ENCODE measurements at places on chromosomes 11 and 22.

DNA sequence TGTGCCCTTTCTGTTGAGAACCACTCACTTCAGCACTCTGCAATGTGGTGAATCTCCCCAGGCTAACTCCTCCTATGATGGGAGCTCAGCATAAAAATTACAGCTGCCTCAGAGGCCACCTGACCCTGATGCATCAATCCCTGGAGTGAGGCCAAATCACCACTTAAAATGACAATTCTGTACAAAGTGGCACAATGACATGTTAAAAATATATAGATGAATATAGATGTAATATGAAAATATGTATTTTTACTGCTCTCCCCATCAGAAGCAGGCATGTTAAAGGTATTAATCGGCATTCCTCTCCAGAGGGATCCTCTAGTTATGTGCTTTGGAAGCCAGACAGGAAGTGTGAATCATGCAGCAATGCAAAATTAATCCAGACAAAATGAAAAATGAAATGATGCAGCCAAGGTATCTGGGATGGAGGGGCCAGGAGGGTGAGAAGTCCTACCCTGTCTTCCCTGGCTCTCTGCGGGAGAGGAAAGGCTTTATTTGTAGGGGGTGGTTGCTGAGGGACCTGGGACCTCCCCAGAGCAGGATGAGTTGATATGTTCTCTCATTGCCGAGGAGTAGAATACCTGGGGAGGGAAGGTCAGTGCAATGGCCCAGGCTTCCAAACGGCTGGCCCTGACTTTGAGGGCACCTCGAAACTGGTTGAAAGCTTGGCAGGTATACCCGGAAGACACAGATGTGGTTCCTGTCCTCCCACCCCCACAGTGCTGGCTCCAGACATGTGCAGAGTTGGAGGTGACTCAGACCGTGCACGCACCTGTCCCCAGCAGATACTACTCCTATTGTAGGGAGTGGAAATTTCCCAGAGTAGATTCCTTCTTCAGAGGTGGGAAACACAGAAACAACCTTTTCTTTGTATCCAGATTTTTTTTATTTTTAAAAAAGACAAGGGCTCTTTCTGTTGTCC lies 347.9 kb upstream of the NCAM1 start:
- no peak for DNase-seq

- DNase-seq: no peak
Observed at GRCh38 chr11:882596-882995, 28.0 kb downstream of the CHID1 start.

DNA sequence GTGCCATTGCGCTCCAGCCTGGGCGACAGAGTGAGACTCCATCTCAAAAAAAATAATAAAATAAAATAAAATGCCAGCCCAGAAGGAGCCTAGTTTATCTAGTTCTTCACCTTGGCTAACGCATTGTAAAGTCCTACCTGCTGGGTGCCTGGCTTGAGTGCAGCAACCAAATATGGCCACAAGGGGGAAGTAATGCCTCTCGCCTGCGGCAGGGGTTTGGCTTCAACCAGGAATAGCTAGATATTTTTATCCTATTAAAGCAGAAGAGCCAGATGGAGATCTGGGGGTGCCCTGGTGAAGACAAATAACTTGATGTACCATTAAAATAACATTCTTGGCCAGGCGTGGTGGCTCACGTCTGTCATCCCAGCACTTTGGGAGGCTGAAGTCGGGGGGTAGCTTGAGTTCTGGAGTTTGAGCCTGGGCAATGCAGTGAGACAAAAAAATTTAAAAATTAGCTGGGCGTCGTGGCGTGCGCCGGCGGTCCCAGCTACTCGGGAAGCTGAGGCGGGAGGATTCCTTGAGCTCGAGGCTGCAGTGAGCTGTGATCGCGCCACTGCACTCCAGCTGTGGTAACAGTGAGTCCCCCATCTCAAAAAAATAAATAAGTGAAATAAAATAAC lies 20.6 kb upstream of the PLEKHB1 start:
- peak; percentile 81 for DNase-seq

DNA sequence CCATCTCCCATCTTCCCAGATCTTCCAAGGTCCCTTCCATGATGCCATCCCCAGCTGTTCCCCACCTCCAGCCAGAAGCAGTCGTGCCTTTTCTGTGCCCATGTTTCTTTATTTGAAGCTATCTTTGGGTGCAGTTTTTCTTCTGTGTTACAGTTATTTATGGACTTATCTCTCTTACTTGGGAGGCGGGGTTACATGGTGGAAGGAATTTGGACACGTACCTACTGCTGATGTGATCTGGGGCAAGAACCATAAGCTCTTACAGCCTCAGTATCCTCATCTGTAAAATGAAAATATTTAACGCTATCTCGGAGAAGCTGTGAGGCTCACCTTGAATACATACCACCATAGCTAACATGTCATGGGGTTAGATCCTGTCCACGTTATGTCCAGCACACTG lies 98.9 kb downstream of the ZBTB16 start:
- DNase-seq: peak; percentile 1

- DNase-seq: no peak
Observed at GRCh38 chr11:36492724-36493304, 17.3 kb downstream of the TRAF6 start.

- no peak for DNase-seq
Observed at GRCh38 chr11:100575860-100576717, 111.0 kb upstream of the ARHGAP42 start.

- no peak for DNase-seq
Observed at GRCh38 chr11:88171982-88172381, 3.3 kb downstream of the RAB38 start.

GRCh38 chr11:3086671-3087150 lies 29.5 kb upstream of the CARS1 start:
- DNase-seq: no peak

- DNase-seq: no peak
Observed at GRCh38 chr11:65157336-65157735, 12.7 kb upstream of the SPDYC start.

DNA sequence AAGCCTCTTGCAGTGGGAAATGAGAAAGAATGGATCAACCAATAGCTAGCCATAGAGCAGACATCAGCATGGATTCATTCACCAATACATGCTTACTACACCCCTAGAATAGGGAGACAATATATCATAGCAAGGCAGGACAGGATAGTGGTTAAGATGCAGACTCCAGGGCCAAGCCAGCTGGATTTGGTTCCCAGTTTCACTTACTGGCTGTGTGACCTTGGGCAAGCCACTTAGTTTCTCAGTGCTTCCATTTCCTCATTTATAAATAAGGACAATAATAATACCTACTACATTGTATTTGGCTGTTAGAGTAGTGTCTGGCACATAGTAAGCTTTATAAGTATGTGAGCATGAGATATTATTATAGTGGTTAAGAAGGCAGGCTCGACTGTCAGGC lies 7.1 kb downstream of the DCHS1 start:
- no peak for DNase-seq

- no peak for DNase-seq
Observed at GRCh38 chr11:77882396-77882795, 61.5 kb downstream of the AAMDC start.

- no peak for DNase-seq
Observed at GRCh38 chr22:48627203-48627602, 1200.5 kb downstream of the BRD1 start.

- no peak for DNase-seq
Observed at GRCh38 chr11:102824556-102824955, 18.9 kb downstream of the MMP3 start.

GRCh38 chr11:14029440-14029839 lies 66.9 kb downstream of the SPON1 start:
- DNase-seq: no peak

DNA sequence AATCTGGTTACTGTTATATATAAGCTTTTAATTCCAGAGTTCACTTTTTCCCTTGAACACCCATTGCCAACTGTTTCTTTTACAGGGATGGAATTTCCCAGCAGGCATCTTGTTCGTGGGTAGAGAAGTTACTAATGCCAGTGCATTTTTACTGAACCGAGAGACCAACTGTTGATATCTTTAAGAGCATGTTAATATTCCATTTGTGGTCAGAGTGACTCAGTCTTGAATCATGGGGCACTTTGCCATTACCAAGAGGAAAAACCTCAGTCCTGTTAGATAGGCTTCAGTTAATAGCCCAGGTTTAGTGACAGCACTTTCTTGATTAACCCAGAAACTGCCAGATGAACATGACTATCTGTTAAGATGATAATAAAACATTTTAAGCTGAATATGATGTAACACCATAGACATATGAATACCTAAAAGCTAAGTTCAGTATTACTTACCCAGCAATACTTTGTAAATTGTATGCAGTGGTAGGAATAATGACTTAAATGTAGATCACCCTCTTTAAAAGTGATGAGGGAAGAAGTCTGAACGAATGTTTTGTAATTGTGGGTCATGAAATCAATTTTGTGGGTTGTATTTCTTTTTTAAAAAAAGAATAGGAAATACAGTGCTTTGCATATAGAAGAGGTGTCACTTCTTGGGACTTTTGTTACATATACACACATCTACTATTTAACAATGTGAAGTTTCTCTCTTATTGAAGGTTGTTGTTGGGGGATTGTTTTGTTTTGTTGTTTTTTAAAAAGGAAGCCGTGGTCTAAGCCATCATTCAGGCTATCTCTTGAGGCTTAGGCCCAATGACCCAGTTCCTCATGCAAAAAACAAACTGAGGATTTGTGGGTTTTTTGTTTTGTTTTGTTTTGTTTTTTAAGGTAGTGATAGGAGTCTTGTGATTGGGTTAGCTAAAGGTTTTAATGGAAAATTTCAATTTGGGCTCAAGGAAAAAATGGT lies 79.2 kb upstream of the GRIK4 start:
- no peak for DNase-seq

DNA sequence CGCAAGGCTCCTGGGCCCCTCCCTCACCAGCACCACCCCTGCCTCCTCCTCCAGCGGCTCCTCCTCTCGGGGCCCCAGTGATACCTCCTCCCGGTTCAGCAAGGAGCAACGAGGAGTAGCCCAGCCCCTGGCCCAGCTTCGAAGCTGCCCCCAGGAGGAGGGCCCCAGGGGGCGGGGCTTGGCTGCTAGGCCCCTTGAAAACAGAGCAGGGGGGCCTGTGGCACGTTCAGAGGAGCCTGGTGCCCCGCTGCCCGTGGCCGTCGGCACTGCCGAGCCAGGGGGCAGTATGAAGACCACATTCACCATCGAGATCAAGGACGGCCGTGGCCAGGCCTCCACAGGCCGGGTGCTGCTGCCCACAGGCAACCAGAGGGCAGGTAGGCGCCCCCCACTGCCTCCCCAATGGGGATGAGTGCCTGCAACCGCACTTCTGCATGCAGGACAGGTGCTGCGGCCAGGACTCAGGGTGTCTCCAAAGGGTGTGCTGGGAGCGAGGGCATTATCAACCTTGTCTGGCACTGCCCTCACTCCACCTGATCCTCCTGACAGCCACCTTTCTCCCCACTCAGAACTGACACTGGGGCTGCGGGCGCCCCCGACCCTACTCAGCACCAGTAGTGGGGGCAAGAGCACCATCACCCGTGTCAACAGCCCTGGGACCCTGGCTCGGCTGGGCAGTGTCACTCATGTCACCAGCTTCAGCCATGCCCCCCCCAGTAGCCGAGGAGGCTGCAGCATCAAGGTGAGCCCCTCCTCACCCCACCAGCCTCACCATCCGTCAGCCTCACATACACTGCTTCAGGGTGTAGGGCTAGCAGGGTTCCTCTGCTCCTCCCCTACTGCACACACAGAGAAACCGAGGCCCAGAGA lies 10.2 kb downstream of the SMTN start:
- no peak for DNase-seq

- DNase-seq: no peak
Observed at GRCh38 chr22:45743687-45744086, 72.1 kb downstream of the ATXN10 start.

- no peak for DNase-seq
Observed at GRCh38 chr11:118115048-118115447, 28.3 kb upstream of the SMIM35 start.

GRCh38 chr11:95668131-95668530 lies 121.5 kb downstream of the FAM76B start:
- DNase-seq: no peak

DNA sequence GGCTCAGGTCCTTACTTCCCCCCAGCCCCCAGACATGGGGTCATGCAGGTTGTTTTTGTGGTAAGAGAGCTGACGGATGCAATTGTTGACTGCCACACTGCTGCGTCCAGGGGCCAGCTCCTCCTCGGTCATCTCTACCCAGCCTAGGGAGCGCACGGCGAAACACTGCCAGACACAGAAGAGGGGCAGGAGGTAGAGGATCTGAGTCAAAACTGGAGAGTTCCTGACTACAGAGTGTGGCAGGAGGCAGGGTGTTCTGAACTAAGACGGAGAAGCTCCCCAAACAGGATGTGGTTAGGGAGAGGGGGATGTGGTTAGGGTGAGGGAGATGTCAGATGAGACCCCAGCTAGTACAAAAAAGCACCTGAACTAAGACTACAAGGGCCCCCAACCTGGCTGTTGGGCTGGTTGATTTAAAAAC lies 12.3 kb downstream of the SMPD1 start:
- no peak for DNase-seq

- no peak for DNase-seq
Observed at GRCh38 chr11:78689585-78690153, 115.0 kb upstream of the NARS2 start.

- no peak for DNase-seq
Observed at GRCh38 chr11:126383339-126384335, 28.2 kb downstream of the ST3GAL4 start.

DNA sequence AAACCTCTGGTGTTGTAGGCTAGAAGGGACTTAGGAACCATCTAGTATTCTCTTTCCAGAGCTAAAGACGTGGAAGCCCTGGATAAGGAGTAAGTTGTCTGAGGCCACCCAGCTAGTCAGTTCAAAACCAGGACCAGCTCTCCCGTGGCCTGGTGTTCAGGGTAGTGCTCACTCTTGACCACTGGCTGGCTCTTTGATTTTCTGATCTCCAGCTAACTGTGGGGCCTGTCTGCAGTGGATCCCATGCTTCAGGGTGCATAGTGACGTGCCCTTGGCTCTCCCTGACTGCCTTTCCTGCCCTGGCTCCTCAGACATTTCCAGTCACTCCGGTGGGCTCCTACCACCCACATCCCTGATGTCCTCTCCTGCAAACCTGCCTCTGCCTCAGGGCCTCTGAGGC lies 1.3 kb downstream of the CLMP start:
- DNase-seq: no peak

GRCh38 chr11:33160587-33160986 lies 693 bp downstream of the CSTF3 start:
- DNase-seq: no peak

- DNase-seq: no peak
Observed at GRCh38 chr22:25134451-25134850, 65.2 kb upstream of the CRYBB3 start.

- DNase-seq: no peak
Observed at GRCh38 chr11:22926341-22926740, 66.1 kb upstream of the CCDC179 start.

DNA sequence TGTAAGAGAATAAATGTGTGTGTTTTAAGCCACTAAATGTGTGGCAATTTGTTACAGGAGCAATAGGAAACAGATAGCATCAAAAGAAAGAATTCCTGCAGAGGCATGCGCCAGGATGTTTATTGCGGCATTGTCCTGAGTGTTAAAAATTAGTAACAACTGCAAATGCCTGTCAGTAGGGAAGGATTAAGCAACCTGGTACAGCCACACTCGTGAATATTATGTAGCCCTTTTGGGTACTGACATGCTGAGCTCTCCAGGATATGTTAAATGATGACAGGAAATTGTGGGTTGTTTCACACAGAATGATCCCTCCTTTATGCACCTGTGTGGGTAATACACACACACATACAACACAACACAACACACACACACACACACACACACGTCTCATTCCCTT lies 69.7 kb upstream of the MYOD1 start:
- DNase-seq: no peak

- peak; percentile 28 for DNase-seq
Observed at GRCh38 chr11:72225411-72225951, 914 bp downstream of the INPPL1 start.

GRCh38 chr11:104997288-104997687 lies 25.7 kb downstream of the CASP5 start:
- DNase-seq: no peak

- DNase-seq: no peak
Observed at GRCh38 chr11:16669799-16670415, 68.5 kb upstream of the C11orf58 start.
